ENCODE measurements at places on chromosomes 11 and 22.

- peak; percentile 43 for DNase-seq
These were observed 3.4 kb downstream of the CCDC89 start for GRCh38 chr11:85682330-85683305.

DNA sequence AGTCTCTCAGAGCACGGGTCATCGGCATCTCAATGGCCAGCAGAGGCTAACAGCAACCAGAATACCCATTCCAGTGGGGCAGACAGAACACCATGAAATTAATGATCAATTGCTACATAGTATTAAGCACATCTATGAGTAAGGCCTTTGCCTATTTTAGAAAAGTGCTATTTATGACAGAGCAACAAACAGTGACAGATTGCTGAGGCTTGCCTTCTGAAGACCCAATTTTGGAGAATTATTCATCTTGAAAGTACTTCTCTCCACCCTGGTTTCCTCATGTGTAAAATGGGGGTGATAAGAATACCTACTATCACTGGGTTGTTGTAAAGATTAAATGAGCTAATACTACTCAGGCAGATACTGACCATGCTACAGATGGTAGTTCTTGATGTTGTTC is 232.7 kb downstream of the TENM4 start:
- DNase-seq = no peak

DNA sequence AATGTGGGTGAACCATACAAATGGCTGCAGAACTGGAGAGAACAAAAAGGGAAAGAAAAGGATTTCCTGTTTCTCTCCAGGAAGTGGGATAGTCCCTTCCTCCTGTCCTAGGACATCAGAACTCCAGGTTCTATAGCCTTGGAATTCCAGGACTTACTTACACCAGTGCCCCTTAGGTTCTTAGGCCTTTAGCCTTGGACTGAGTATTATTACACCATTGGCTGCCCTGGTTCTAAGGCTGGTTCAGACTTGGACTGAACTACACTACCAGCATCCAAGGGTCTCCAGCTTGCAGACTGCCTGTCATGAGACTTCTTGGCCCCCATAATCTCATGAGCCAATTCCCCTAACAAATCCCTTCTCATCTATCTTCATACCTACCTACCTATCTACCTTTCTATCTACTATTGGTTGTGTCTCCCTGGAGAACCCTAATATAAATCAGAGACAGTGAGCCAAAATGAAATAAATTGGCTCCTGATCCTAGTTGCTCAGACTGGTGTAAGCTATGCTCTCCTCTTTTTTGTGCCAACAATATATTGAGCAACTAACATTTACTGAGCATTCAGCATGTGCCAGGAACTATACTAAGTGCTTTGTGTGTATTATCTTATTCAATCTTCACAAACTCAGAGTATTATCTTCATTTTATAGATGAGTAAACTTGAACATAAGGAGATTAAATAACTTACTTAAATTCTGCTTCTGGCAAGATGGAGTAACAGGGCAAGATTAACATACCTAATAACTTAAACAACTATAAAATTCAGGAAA is 303.7 kb downstream of the TTC28 start:
- DNase-seq = no peak

DNA sequence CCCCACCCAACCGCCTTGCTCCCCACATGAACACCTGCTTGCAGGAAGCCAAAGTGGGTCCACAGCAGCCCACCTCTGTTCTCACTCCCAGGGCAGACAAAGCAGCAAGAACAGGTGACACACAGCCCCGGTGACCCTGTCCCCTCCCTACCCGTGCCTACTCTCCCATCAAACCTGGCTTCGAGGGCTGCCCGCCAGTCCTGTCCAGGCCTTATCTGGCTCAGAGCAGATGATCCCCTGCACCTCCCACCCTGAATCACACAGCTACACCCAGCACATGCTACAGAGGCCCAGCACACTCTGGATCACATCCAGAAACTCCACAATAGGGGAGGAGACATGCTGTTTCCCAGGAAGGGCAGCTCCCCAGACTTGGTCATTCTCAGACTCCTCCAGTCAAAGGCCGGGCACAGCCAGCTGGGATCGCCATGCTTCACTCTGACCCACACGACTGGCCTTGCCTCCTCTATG is 6.2 kb upstream of the RGL4 start:
- DNase-seq = no peak

- no peak for DNase-seq
These were observed 37.4 kb downstream of the LARGE2 start for GRCh38 chr11:45959851-45960250.

- no peak for DNase-seq
These were observed 14.0 kb upstream of the AMPD3 start for GRCh38 chr11:10441091-10441490.

GRCh38 chr11:65777821-65778361 is 2.9 kb downstream of the AP5B1 start:
- DNase-seq = no peak

GRCh38 chr22:42714768-42715390 is 5.8 kb downstream of the A4GALT start:
- no peak for DNase-seq

- DNase-seq = no peak
These were observed 6.6 kb upstream of the MARK2 start for GRCh38 chr11:63832336-63832735.

GRCh38 chr11:38640854-38641253 is 2042.8 kb upstream of the RAG2 start:
- DNase-seq = no peak

- no peak for DNase-seq
These were observed 181.8 kb downstream of the UVRAG start for GRCh38 chr11:75996523-75997442.

DNA sequence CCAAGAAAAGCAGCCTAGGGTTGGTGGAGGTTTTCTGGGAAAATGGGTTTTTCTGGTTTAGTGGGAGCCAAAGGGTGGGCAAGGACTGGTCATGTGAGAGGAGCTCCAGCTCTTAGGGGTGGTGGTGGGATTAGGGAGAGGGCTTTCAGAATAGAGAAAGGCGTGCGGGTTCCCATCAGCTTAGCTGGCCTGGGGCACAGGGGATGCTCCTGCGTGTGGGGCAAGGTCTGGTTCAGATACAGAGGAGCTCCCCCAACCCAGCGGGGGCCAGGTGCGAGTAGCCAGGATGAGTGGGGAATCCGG is 644 bp downstream of the TMEM134 start:
- DNase-seq = no peak

DNA sequence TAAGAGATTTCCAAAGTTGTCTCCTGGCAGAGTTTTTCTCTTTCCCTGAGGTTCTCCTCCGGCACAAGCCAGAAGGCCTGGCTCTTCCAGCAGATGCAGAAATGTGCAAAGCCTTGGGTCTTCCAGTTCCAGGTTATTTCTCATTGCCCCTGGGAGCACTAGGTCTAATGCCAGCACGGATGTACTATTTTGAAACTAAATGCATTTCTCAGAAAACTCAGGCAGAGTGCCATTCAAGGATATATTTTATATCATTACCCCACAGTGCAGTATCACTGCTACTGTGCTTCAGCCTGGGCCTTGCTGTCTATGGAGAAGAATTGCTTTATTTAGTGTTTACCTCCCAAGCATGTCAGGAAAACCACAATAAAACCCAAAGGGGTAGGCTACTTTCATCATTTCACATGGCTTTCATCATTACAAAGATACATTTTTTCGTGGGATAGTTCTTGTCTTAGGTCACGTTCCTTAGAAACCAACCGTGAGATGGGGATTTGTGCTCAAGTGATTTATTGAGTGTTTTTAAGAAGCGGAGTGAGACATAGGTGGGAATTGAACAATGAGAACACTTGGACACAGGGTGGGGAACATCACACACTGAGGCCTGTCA is 22.4 kb upstream of the FZD4 start:
- DNase-seq = no peak

DNA sequence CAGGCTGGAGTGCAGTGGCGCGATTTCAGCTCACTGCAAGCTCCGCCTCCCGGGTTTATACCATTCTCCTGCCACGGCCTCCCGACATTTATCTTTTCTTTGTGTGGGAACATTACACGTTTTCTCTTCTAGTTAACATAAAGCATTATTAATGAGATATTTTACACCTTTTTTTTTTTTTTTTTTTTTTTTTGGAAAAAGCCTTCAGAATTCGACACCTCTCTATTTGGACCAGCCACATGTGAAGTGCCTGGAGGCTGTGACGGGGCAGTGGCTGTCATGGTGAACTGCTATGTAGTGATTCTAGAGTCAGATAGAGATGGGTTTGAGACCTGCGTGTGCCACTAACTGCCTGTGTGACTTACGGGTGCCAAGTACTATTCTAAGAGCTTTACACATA is 64.3 kb downstream of the SMIM38 start:
- no peak for DNase-seq

- no peak for DNase-seq
These were observed 4.6 kb upstream of the RNF185 start for GRCh38 chr22:31155422-31155821.

- no peak for DNase-seq
These were observed at the start of gene NXPE1 for GRCh38 chr11:114559425-114560310. NXPE1 (minus strand) TSS chr11:114559881; CDS start chr11:114551201, 8,680 bp downstream.

GRCh38 chr22:46010207-46010867 is 33.4 kb upstream of the WNT7B start:
- no peak for DNase-seq

DNA sequence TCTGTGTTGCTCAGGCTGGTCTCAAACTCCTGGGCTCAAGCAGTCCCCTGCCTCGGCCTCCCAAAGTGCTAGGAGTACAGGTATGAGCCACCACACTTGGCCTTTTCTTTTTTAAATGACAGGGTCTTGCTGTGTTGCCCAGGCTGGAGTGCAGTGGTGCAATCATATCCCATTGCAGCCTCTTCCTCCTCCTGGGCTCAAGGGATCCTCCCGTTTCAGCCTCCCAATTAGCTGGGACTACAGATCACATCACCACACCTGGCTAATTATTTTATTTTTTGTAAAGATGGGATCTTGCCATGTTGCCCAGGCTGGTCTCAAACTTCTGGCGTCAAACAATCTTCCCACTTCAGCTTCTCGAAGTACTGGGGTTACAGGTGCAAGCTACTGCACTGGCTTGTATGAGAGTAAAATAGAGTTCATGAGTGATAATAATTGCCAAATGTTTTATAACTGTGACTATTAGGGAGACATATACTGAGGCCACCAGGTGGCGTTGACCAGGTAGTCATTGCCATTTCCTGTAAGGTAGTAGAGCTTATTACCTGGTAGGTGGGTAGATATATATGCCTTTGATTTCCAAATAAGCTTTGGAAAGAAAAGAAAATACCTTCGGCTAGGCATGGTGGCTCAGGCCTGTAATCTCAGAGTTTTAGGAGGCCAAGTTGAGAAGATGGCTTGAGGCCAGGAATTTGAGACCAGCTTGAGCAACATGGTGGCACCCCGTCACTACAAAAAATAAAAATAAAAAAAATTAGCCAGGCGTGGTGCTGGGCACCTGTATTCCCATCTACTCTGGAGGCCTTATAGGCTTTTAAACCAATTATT is 5.4 kb downstream of the FDX1 start:
- no peak for DNase-seq

GRCh38 chr22:50292643-50293440 is 14.6 kb downstream of the PLXNB2 start:
- no peak for DNase-seq

GRCh38 chr11:77147036-77147315 is 18.9 kb downstream of the MYO7A start:
- DNase-seq = no peak
